ENCODE measurements at places on chromosomes 13 and 19.

DNA sequence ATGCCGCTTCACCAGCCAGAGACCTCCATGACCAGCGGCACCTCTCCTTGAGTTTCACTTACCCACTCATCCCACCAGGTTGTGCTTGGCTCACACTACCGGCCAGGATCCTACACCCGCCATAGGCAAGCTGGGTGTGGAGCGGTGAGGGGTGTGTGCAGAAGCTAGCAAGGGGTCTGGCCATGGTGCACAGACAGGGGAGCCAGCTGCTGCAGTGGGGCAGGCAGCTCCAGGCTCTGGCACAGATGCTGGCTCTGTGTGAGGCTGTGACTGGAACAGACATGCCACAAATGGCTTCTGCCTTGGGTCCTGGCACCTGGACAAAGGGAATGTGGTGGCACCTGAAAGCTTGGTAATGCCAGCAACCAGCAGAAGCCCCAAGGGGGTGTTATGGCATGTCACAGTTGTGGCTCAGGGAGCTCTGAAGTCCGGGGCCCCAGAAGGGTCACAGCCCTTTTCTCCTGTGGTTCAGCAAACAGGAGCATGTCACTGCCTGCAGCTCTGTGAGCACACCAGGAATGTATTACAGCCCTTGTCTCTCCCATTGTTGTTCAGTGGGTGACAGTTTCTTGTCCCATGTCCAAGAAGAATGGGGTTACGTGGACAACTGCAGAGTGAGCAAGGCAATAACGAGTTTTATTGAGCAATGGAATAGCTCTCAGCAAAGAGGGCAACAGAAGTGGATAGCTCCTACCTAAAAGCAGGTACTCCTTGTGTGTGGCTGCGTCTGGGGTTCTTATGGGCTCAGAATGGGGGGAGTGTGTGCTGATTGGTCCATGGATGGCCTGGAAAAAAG is 2791.0 kb upstream of the PCDH20 start:
- H3K27me3 ChIP-seq: no peaks in the 10 kb centered on the region
- no peaks in the 10 kb centered on the region for H3K36me3 ChIP-seq
- H3K4me3 ChIP-seq: no peak overlapping the region
- no peak overlapping the region for H3K27ac ChIP-seq
- H3K4me1 ChIP-seq: no peaks in the 10 kb centered on the region

GRCh38 chr13:37878921-37879320 is 9.3 kb upstream of the TRPC4 start:
- H3K4me1 ChIP-seq: no peaks in the 10 kb centered on the region
- no peak overlapping the region for H3K27ac ChIP-seq
- no peaks in the 10 kb centered on the region for H3K36me3 ChIP-seq
- no peak overlapping the region for H3K4me3 ChIP-seq
- no peaks in the 10 kb centered on the region for H3K27me3 ChIP-seq

DNA sequence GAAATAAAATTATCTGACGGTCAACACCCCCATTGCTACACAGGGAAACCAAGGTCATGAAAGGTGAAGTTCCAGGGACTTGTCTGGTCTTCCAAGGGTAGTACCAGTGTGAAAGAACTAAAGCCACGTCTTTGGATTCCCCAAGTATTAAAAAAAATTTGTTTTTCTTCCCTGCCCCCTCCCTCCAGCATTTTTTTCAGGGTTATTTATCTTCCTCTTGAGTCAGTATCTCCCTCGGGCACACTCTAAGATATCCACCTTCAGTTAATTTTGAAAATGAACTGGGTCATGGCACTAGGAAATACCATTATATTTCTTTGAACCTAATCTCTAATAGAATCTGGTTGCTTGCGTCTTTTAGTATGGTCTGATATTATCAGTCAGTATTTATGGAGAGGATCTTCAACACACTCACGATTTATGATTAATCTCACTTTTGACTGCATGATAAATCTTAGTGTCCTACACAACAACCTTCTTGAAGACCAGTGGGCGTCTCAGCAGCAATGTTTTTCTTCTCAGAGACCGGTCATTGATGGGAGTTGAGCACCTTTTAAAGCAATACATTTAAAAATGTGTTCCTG is 9.1 kb downstream of the ATP8A2 start:
- DNase-seq: no peak
- H3K36me3 ChIP-seq: no peaks in the 10 kb centered on the region
- no peaks in the 10 kb centered on the region for H3K4me1 ChIP-seq

GRCh38 chr19:29940971-29941585 is 961 bp upstream of the URI1 start:
- no peaks in the 10 kb centered on the region for H3K27me3 ChIP-seq
- H3K4me3 ChIP-seq: peak overlapping the region; percentile 77
- H3K27ac ChIP-seq: peak overlapping the region; percentile 89
- H3K36me3 ChIP-seq: peaks cover 26% of the 10 kb centered on the region

DNA sequence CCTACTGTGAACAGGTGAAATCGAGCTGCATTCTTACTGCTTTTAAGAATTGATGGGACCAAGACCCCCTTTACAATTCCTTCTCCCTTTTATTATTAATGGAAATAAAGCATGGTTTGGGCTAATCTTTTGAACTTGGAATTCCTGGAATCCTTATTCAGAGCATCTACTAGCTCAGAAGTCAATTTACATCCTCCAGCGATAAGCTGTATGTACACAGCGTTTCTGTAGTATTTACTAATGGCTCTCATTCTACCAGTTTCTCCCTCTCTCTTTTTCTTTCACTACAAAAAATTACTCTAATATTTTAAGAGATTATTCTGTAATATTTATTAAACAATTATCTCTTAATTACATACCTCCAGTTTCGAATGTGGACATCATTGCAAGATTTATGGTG is 31.5 kb downstream of the FREM2 start:
- no peak overlapping the region for H3K27ac ChIP-seq
- no peak overlapping the region for H3K4me3 ChIP-seq
- no peak for DNase-seq
- H3K36me3 ChIP-seq: no peaks in the 10 kb centered on the region
- H3K4me1 ChIP-seq: no peaks in the 10 kb centered on the region

DNA sequence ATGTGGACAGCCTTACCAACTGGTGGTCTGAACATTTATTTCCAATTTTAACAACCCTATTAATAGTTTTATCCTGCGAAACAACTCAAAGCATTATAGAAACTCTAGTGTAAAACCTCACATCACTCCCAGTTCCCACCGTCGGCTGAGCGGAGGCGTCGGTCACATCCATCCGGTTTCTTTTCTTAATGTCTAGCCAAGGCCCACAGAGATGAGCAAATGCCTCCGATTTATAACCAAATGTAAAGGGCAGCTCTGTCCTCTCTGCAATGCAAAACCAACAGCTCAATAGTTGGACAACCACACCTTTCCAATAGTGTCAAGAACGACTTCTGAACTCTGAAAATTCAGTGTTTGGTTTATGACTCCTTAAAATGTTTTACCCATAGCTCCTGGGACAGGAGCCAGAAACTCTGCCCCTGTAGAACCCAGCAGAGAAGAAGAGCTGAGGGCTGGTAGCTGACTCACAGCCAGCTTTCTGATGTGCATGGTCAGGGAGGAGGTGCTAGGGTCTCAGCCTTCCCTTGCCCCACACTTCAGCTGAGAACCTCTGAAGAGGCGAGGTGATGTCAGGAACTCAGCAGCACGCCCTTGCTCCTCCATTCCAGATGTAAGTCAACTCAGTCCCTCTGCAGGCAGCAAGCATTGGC is 90.2 kb upstream of the UQCRFS1 start:
- H3K36me3 ChIP-seq: no peaks in the 10 kb centered on the region
- no peak for DNase-seq
- H3K27me3 ChIP-seq: peaks cover 26% of the 10 kb centered on the region
- H3K4me1 ChIP-seq: no peaks in the 10 kb centered on the region
- H3K4me3 ChIP-seq: no peak overlapping the region
- H3K27ac ChIP-seq: peak overlapping the region; percentile 4
